Stimulated activated CD4-positive, alpha-beta T cell treated with anti-CD3 and anti-CD28 coated beads, Interleukin-1b, Interleukin-23, amount 100 ng/mL, for 1 hour (primary cell): ENCODE measurements at places on chromosomes 2 and 18.

- DNase-seq: no peak
Observed at GRCh38 chr2:207257251-207258250, 91.8 kb upstream of the KLF7 start.

DNA sequence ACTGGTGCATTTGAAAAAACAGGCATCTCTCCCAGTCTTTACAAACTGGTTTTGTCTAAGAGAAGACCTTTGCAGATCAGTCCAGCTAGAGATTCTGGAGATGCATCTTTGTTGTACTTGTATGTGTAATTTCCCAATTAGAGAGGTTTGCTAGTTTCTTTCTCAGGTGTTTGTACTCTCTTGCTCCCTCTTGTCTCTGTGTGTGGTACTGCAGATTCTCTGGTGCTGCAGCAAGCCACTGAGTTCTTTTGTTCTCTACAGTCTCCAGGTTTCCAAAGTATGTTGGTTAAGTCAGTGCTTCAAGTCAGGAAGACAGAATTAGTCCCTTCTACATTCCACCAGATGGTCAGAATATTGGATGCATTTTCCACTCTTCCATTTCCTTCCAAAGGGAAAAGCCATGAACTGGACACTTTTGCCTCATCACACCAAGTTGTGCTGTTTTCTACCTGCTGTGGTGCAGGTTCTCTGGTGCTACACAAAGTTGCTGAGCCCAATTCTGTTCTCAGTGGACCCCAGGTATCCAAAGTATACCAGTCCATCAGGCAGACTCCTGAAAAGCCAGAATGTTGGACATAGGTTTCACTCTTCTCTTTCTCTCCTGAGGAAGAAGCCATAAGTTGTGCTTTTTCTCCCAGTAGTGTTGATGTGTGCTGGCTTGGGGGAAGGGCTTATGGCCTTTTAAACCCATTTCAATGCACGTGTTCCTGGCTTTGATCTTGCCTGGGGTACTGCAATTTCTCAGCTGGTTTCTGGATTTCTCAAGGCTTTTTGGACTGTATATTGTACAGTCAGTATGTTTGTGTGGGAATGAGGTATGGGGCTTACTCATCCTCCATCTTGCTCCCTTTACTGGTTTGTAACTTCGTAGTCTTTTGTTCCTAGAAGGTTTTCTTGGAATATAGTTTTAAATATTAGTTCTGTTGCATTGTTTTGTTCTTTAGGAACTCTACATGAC lies 29.8 kb downstream of the EPC2 start:
- DNase-seq: no peak

GRCh38 chr2:162242586-162243280 lies 512 bp downstream of the FAP start:
- DNase-seq: no peak

- DNase-seq: no peak
Observed at GRCh38 chr2:58521803-58522554, 280.9 kb upstream of the FANCL start.

DNA sequence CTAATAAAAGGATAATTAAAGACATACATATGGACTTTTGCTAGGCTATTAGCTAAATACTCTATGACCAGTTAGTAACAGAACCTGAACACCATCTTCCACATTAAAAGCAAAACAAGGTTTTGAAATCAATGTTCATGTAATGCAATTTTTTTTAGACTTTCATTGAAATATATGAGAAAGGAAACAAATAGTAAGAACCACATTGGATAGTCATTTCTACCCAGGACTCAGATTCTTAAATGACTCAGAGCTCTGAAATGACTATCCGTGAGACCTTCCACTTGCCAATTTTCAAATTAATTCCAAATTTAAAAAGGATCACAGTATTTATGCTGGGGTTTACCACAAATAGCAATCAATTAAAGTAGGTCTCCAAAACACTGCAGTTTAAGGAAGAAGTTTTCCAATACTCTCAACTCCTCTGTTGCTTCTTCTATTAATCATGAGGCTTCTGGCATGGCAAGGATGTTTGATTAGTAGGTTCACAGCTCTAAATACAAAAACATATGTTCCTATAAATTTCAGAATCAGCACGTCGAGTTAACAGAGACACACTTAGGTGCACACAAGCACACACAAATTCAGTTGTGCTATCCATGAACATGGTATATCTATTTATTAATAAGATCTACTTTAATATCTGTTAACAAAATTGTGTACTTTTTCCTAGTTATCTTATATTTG lies 841.0 kb downstream of the RNF144A start:
- no peak for DNase-seq

DNA sequence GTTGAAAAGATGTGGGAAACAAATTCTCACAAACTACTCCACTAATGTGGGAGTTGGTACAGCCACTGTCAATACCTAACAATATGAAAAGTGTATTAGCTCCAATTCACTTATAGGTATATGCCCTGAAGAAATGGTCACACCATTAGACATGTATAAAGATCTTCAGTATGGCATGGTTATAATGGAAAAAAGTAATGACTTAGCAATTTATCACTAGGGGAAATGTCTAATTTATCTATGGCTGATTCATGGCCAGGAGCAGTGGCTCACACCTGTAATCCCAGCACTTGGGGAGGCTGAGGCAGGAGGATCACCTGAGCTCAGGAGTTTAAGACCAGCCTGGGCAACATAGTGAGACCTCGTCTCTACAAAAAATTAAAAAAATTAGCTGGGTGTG lies 52.5 kb downstream of the UGP2 start:
- no peak for DNase-seq

DNA sequence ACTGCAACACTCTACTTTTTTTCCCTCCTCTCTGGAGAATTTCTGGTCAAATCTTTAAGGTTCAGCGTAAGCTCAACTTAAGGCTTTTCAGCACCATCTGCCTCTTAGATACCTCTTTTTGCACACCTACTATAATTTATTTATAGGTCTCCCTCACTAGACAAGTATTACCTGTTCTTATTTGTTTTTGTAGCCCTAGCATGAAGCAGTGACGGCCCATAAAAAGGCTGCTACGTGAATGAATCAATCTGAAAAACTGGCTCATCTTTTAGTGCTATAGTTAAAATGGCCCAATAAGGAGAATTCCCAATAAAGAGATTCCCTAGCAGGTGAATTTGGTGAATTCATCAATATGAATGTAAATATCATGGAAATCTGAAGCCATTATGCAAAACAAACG lies 6.5 kb downstream of the RNF149 start:
- no peak for DNase-seq

GRCh38 chr2:460861-461260 lies 173.0 kb upstream of the ALKAL2 start:
- DNase-seq: peak; percentile 6

- no peak for DNase-seq
Observed at GRCh38 chr18:62455222-62455621, 67.6 kb upstream of the ZCCHC2 start.

GRCh38 chr2:181120625-181121024 lies 140.2 kb downstream of the UBE2E3 start:
- no peak for DNase-seq

DNA sequence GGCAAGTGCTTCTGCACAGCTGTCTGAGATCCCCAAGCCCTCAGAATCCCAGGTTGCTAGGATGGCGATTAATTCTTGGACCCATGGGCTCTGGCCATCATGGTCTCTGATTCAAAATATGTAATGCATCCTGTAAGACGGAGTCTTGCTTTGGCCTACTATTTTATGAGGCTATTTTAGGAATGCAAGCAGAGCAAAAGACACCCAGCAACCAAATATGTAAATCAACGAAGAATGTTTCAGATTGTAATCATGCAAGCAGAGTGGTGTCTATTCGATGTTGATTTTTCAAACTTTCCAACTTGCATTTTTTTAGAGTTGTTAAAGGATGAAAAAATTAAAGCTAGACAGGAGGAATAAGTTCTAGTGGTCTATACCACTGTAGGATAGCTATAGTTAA lies 154.8 kb downstream of the COL6A3 start:
- no peak for DNase-seq

- no peak for DNase-seq
Observed at GRCh38 chr18:5309888-5310470, 14.5 kb upstream of the ZBTB14 start.

- DNase-seq: peak; percentile 33
Observed at GRCh38 chr2:38653715-38654527, 12.0 kb upstream of the GALM start.

GRCh38 chr2:23388756-23389514 lies 4.0 kb downstream of the KLHL29 start:
- DNase-seq: no peak

GRCh38 chr2:102704531-102704930 lies 57.3 kb upstream of the TMEM182 start:
- DNase-seq: no peak

- no peak for DNase-seq
Observed at GRCh38 chr18:13054336-13054735, 63.2 kb downstream of the CEP192 start.

DNA sequence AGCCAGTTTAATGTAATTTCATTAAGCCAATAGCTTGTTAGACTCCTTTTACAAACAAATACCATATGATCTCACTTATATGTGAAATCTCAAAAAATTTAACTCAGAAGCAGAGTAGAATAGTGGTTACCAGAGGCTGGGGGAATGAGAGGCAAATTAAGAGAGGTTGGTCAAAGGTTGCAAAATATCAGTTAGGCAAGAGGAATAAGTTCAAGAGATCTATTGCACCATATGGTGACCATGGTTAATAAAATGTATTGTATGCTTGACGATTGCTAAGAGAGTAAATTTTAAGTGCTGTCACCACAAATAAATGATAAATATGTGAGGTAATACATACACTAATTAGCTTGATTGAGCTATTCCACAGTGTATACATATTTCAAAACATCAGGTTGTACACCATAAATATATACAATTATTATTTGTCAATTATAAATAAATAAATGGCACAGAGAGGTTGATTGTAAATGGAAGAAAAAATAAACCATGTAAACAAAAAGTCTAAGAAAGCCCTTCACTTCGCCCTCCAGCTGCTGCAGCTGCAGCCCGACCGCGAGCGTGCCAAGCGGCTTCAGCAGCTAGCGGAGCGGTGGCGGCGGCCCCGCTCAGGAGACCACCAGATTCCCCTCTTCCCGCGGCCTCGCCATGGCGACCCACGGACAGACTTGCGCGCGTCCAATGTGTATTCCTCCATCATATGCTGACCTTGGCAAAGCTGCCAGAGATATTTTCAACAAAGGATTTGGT lies 23.0 kb upstream of the ACTR2 start:
- no peak for DNase-seq

DNA sequence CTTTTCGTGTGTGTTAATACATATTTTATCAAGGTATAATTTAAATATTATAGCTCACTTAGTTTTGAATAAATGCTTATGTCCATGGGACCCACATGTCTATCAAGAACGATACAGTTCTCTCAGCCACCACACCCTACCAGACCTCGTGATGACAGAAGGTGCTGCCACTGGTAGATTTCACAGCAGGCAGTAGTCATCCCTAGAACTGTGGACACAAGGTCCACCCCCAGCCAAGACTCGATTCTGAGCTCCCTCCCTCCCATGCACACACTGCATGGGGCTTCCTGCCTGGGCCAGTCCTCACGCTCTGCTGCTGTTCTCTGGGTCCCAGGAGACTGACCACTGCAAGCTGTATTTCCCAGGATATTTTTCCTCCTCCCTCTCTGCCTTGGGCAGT lies 26.5 kb upstream of the CREB1 start:
- DNase-seq: no peak

GRCh38 chr2:113060396-113060795 lies 1.4 kb downstream of the IL36RN start:
- no peak for DNase-seq

DNA sequence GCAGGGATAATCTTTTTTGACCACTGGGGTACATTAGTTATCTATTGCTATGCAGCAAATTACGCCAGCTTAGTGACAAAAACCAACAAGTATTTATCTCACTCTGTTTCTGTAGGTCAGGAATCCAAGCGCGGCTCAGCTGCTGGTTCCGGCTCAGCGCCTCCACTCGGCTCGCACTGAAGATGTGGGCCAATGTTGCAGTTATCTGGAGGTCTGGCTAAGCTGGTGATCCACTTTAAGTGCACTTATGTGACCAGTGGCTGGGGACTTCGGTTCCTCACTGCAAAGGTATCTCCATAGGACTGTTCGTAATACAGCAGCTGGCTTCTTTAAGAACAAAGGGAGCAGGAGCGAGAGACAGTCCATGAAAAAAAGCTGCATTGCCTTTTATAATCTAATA lies 591.9 kb downstream of the TMEM182 start:
- no peak for DNase-seq

DNA sequence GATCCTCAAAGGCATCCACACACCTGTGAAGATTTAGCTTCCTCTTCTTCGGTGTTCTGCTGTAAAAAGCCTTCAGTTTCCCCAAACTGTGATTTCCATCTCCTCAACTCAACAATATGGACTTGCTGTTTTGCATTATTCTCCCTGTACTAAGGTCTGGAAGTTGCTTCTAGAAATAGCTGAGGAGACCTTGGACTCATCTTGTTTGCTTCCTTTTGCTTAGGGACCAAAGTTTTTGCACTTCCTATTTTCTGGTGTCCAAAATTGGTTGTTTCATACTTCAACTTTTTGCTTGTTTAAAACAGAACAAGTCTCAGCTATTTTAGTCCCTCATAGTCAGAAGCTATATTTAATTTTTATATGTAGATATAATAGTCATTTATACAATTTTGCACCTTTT lies 201.9 kb upstream of the COPS8 start:
- no peak for DNase-seq

- no peak for DNase-seq
Observed at GRCh38 chr2:176177580-176178037, 10.9 kb upstream of the HOXD1 start.

GRCh38 chr2:127359520-127359919 lies 28.3 kb downstream of the MAP3K2 start:
- DNase-seq: no peak

DNA sequence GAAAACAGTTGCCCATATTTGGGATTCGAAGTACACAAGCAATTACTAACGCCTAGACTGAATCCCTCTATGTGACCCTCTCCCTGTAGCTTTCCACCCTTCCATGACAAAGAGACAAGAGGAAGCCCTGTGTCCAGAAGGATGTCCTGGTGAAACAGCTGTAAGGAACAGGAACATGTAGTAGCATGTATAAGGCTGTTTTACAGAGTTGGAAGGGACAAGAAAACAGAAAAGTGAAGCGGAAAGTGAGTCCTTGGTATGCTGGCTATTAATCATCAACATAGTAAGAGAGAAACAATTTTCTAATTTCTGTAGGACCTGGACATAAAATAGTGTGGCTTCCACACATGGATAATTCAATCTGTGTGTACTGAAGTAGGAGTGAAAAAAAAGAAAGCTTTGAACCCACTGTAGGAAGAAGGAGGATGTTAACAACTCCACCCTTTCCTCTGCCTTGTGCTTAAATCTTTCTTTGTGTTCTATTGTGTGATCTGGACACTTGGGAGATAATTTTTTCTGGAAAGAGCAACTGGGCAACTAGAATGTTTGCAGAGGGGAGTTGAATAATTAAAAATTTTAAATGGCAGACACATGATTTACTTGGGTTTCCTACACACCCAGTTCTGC lies 162.3 kb upstream of the ZSWIM2 start:
- DNase-seq: no peak
